Skin of body (tissue), 3 donors: ENCODE measurements at places on chromosomes 2 and 18. TPM values are rescaled to one million over a fixed set of nuclear protein-coding genes. Genes with fewer than 3 reads are reported as not detected.

DNA sequence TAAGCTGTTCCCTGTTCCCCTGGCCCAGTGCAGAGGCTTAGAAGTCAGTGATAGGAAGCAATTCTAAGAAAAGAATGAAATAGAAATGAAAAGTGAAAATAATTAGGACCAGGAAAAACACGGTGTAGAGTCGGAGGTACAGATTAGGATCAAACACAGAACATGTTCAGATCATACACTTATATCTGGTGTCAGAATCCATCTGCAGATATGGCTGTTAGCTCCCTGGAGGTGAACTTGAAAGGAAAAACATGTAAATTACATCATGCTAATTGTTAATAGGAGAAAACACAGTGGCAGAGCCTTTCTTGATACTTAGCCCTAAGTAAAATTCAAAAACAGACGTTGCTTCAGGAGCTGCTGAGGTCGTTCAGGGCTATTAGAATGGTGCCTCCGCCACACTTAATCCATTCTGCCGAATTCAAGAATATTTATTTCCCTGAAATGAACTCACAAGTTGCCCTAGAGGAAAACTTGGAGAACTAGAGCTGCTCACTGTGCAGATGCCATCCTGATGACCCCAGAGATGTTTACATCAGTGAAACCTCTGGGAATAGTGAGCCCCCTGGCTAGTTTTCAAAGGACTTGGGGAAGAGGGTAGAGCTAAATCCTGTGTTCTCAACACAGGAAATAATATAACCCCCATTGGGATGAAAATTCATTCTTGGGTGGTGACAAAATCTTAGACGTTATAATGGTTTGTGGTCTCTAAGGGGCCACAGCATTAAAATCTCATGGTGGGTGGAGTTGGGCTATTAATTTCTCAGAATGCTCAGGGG is 27.5 kb downstream of the LPIN1 start:
- DNase-seq = no peak

The VWC2L gene
- not detected for total RNA-seq

- DNase-seq = no peak
Observed at GRCh38 chr2:54891909-54892308, 158.3 kb downstream of the RTN4 start.

GRCh38 chr2:43370146-43370545 is 143.7 kb upstream of the ZFP36L2 start:
- no peak for DNase-seq

GRCh38 chr2:147760984-147761383 is 83.8 kb upstream of the ACVR2A start:
- DNase-seq = no peak

GRCh38 chr2:154130821-154131220 is 259.1 kb downstream of the GALNT13 start:
- peak; percentile 41 for DNase-seq

DNA sequence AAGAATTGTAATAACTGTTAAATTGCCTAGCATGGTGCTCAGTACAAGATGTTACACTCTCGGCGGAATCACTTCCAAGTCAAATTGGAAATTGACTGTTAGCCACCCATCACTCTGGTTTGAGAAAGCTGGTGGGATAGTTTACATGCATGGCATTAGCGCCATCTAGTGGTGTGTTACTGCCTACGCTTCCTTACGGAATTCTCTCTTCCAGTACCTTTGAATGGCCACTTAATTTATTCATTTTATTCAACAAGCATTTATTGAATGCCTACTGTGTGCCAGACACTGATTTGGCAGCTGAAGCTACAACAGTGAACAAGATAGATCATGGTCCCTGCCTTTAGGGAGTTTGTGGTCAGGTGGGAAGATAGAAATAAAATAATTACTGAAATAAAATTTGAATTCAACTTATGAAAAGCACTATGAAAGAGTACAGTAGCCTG is 171.2 kb downstream of the TMEM247 start:
- DNase-seq = peak; percentile 76
